Activated T-cell treated with anti-CD3 and anti-CD28 coated beads for 48 hours (primary cell): ENCODE measurements at places on chromosomes 5 and 9.

- DNase-seq, result no peak
Measured at GRCh38 chr9:32430720-32431119, 46.3 kb downstream of the ACO1 start.

GRCh38 chr9:98660541-98660940 is 48.2 kb downstream of the GABBR2 start:
- no peak for DNase-seq

DNA sequence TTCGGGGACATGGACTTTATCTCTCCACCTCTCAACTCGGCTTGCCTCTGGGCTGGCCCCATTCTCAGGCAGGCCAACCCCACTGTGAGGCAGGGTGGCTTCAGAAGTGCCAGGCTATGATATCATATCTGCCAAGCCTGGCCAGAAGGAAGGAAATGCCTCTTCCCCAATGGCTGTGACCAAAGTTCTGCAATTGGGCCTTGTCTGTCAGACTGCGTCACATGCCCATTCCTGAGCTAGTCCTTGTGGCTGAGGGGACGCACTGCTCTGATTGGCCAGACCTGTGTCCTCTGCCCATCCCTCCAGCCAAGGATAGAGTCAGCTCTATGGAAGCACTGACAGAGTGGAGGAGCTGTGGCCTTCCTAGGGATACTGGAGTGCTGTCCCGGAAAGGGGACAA is 11.9 kb downstream of the SMIM23 start:
- no peak for DNase-seq

DNA sequence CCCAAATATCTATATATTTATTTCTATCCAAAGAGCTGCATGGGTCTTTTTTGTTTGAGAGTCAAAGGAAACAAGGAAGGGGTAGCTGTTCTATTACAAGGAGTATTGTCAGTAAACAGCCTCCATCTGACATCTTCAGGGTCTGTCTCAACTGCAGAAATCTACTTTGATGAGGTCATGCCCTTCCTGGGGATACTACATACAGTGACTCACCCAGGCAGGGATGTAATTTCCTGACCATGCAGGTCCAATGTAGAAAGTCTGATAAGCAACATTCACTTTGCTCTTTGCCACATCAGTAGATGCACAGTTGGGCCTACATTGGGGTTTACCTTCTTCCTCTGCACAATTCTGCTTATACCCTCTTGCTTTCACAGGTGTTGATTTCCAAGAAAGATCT is 165.5 kb downstream of the TLR4 start:
- no peak for DNase-seq

DNA sequence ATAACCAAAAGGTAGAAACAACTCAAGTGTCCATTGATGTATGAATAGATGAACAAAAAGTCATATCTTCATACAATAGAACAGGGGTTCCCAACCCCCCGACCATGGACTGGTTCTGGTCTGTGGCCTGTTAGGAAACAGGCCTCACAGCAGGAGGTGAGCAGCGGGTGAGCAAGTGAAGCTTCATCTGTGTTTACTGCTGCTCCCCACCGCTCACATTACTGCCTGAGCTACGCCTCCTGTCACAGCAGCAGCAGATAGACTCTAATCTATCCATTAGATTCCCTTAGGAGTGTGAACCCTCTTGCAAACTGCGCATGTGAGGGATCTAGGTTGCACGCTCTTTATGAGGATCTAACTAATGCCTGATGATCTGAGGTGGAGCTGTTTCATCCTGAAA is 478.0 kb downstream of the BRINP1 start:
- DNase-seq, result no peak

DNA sequence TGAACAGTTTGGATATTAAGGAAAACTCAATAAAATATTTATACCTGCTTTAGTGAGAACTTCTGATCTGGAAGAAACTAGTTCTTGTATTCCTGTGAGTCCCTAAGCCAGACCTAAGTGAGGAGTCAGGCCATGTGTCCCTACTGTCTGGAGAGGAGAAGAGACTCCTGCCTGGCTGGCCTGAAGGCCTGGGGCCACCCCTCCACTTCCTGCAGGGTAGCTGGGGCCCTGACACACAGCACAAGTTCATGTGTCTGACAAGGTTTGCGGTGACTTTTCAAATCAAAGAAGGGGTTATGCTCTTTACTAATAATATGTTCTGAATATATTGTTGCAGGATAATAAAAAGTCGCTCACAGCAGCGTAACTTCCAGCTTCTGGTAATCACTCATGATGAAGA is 16.1 kb upstream of the IL13 start:
- DNase-seq, result no peak

DNA sequence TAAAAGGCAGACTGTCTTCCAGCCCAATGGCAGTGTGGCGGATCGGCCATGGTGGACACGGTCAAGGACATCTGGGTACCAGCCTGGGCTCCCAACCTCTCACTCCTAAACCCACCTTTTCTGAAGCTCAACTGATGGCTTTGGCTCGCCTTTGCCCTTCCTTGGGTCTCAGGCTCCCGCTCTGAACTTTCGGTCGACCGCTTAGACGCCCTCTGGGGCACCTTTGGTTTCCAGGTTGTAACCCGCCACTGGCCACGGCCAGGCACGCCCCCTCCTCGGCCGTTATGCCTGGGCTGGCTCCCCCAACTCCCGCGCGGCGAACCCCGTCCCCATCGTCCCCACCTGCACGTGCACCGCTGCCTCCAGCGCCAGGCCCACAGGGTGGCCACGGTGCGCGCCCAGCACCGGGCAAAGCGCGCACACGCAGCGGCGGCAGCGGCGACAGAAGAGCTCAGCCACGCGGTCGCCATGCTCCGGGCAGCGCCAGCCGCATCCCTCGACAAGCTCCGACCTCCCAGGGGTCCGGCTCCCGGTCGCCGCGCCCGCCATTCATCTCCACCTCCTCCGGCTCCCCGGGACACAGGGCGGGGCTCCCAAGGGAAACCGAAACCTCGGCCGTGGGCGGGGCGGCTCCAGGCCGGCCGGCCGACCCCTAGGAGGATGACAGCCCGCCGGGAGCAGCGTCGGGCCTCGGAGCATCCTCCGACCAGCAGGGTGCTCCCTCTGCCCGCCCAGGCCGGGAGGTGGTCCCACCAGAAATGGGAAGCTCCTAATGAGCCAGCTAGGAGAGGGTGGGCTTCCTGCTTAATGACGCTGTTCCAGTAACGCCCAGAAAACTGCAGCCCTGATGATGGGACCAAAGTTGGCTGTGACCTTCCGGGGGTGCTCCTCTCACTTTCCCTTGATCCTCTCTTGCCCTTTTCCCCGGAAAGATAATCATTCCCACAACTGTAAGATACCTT is at the start of gene TRIM14:
TRIM14 (minus strand) TSS at position 583 of the 962 bp plus-strand sequence; CDS start at position 549, 34 bp downstream.
- peak; percentile 61 for DNase-seq

DNA sequence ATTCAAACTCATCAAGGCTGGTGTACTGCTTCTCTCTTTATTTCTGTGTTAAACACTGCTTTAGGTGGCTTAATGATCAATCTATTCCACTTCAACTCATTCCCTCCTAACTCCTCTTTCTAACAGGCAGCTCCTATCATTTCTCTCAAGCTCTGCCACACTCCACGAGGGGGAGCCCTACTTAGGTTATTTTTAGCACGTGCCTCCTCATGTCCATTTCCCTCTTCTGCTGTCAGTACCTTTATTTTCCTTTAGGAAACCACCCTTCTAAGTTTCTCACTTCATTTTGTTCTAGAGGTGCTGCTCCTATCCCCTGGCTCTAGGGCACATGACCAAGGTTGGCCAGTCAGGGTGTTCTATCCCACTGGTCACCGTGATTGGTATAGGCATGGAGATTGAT is 6.7 kb upstream of the BRINP1 start:
- DNase-seq, result no peak

DNA sequence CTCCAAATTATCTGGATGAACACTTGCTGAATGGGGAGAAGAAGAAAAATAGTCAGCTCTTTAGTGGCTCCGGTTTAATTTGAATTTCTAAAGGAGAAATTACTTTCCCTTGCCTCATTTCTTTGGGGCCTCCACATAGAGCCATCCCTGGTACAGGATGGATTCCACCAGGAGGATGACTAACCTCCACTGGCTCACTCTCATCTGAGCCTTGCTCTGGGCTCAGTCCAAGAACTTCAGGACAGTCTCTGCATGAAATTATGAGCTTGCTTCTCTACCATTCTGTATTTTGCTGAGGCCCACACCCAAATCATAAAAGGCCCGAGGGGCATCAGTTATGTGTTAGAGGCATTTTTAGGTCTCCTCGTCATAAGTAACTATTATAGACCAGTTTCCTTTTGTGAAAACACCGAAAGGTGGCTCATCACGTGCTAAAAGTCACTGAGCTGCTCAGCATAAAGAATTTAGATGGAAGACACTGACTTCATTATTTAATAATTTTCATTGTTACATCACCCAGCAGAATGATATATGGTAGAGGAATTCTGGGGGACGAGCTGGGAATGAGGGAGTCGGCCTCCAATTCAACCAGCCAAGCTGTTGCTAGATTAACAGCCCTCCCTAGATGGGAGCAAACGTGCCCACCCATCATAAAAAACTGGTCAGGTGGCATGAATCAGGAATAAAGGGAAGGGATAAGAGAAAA is 222.1 kb downstream of the TARS1 start:
- DNase-seq, result no peak

- no peak for DNase-seq
Measured at GRCh38 chr9:5554254-5554653, 43.9 kb downstream of the PDCD1LG2 start.

GRCh38 chr9:38047301-38048251 is 21.5 kb downstream of the SHB start:
- DNase-seq, result no peak

GRCh38 chr9:20300430-20301115 is 321.7 kb downstream of the MLLT3 start:
- no peak for DNase-seq

- DNase-seq, result no peak
Measured at GRCh38 chr9:86487838-86488233, 133.6 kb upstream of the TUT7 start.

DNA sequence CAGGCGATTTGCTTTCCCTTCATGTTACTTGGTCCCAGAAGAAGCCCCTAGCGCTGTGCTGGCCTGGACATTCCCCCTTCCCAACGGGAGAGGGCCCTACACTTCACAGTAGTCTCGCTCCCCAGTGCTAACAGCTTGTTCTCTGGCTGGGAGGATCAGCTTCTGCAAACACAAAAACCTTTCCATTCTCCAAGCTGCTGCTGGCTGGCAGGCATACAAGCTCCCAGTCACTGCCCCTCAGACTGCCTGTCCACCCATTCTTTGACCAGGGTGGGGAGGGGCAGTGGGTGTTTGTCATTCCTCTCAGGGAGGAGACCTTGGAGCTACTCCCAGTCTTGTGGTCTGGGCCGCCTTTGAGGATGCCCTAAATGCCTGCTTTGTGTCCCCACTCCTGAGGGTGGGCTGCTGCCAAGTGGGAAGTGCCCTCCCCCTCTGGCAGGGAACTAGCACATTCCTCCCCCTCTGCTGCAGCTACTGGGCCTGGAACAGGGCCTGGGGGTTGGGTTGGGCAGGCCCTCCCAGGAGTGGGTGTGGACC is 20.8 kb downstream of the ENHO start:
- no peak for DNase-seq

DNA sequence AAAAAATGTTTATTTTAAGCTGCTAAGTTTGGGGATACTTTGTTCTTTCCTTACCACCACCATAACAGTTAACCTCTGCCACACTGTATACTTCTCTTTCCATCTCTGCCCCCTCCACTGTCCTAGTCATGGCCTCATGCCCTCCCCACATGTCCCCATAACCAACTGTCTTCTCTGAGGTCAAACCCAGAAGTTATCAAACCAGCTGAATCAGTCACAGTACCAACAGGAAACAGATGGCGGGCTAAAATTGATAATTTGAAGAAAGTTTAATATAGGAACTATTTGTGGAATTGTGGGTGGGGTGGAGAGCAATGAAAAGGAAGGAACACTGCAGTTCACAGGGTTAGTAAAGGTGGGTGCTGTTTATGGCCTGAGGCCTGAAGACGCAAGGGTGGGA is 5.7 kb upstream of the DCTN4 start:
- DNase-seq, result no peak

- DNase-seq, result no peak
Measured at GRCh38 chr9:110744715-110745384, 76.3 kb downstream of the MUSK start.

DNA sequence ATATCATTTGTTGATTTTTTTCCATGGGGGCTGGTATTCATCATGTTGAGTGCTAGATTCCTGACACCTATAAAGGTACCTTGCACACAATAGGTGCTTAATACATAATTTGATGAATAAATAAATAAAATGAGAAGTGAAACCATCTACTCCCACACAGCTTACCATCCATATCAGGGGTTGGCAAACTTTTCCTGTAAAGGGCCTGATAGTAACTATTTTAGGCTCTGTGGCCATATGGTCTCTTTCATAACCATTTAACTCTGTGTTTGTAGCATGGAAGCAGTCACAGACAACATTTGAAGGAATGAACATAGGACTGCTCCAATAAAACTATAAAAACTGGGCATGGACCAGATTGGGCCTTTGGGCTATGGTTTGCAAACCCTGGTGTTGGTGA is 100.3 kb downstream of the GCNT1 start:
- DNase-seq, result no peak

DNA sequence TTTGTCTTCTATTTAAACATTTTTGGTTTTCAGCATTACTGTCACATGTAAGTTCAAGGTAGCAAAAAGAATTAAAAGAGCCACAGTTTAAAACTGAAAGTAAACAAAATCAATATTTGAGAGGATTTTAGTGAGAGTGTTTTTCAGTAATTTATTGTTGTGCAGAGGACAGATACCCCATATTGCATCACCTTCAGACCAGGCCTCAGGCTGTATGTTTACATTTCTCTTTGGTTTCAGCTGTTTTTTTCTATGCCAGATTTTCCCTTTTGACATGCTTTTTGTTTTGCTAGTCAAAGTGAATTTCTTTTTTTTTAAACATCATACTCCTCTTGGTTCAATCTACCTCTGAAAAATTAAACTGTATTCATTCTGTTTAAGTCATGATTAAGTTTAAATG is 47.2 kb downstream of the MAST4 start:
- DNase-seq, result no peak

DNA sequence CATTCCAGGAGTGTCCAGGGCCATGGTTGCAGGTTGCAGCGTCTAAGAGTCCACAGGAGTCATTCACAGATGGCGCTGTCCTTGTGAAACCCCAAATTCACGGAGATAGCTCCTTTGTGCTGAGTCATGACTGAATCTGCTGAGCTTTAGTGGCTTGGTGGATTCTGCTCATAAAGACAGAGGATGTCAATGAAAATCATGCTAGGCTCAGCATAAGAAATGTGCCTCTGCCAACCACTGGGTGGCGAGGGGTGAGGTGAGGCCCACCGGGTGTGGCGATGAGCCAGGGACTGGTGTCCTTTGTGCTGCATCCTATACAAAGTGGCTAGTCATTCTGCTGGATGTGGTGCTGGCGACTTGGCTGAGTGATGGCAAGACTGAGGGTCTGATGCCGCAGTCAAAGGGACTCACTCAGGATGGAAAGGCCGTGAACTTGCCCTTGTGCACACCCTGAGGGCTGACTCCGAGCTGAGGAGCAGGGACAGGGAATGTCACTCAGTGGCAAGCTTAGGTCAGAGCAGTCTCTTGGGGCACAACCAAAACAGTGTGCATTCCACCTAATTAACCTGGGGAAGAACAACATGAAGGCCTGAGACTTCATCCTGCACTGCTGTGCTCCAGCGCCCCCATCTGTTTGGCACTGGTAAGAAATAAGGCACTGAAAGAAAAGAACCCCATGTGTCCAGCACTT is 71.5 kb downstream of the DAP start:
- no peak for DNase-seq

- no peak for DNase-seq
Measured at GRCh38 chr5:134020188-134020587, 15.4 kb upstream of the VDAC1 start.

- no peak for DNase-seq
Measured at GRCh38 chr5:115661101-115661500, 35.3 kb upstream of the TMED7 start.

- DNase-seq, result no peak
Measured at GRCh38 chr5:154390096-154390495, 55.7 kb upstream of the SAP30L start.
